WERI-Rb-1 (cell line): ENCODE measurements at places on chromosomes 6 and 20.

DNA sequence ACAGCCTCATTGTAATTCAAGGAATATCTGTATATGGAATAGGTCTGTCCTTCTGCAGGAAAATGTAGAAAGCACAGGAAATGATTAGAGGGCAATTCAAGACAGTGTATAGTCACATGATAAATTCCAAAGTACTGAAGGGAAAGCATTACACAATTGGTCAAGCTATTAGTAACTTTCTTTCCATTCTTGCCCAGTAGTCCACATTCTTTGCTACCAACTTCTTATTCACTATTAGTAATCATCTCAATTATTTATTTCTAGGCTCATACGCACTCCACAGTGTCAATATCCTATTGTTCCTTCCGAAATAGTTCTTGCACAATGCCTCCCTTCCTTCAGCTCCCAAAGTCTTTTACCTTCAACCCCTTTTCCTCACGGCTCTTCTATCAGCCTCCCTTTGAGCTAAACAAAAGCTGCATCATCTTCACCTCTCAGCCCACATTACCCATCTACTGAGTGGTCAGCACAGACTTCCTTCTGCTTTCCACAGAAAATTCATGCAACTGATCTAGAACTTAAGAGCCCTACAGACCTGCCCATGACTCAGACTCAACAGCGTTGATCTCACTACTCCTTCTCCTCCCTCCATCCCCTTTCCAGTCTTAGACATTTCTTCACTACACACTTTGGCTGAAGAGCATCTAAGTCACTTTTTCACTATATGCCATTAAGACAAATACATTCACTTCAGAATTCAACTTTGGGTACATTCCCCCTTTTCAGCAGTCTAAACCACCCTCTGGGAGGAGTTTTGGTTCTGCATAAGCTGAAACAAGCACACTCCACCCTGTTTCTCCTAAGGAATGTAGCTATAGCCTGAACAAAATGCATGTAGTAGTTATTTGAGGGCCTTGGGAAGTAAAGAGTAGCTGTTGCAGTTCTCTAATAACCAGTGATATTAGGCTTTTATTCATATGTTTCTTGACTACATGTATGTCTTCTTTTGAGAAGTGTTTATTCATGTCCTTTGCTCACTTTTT, 157.9 kb downstream of the KIF16B start:
- no peak for DNase-seq

GRCh38 chr6:77424761-77425160, 38.5 kb downstream of the HTR1B start:
- no peak for DNase-seq

DNA sequence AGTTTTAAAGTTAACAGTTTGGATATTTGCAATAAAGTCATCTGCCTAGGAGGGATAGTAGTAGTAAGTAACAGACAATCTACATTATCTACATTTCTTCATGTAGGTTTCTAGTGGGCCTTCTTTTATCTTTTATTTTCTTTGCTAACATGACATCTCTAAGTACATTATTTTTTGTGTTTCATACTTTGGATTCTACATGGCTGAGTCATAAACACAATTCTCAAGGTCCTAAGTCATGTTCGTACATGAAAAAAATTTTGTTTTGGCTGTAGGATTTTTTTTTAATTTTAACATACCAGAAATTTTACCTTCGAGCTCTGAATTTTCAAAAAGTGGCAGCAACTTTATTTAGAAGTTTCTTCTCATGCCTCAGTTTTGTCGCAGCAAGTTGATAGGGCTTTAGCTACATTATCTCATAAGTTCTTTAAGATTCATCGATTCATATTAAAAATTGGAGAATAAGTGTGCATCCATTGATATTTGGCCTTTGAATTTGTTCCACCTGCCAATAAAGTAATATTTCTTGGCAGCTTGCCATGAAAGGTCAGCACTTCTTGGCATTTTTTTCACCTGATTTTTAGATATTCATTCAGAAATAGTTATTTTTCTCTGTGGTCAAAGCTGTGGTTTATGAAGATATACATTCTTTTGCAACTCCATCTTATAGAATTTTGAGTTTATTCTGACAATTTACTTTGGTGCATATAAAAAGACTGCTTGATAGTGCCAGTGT, 146.2 kb downstream of the GRIK2 start:
- DNase-seq: no peak

GRCh38 chr20:46816886-46817638, 77.6 kb upstream of the EYA2 start:
- DNase-seq: no peak

DNA sequence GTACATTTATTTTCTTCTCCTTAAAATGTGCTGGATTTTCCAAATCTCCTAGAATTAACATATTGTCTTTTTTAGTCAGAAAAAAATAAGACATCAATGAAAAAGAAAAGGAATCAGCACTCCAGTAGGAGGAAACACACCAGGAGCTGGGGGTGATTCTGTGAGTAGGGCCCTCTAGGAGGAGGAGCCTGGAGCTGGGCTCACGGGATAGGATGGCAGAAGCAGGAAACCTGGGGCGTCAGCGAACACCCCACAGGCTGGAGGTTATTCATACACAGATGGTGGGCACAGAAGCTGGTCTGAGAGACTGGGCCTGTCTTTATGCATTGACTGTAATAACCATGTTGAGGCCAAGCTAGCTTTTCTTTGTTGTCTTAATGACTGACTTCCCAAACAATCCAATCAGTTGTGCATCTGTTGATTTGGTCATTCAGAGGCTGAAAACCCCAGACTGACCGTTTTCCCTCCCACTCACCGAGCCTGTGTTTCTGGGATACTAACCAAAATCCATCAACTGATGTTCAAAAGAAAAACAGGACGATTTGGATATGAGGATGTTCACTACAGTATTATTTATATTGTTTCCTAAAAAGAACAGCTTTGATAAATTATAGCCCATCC, 53.1 kb downstream of the CPNE5 start:
- no peak for DNase-seq

GRCh38 chr20:8536262-8536618, 404.2 kb downstream of the PLCB1 start:
- DNase-seq: no peak

GRCh38 chr6:24117021-24117420, 9.0 kb upstream of the NRSN1 start:
- no peak for DNase-seq

- no peak for DNase-seq
Measured at GRCh38 chr6:137879885-137880745, 13.1 kb downstream of the TNFAIP3 start.

- DNase-seq: no peak
Measured at GRCh38 chr6:41588111-41588510, 41.9 kb downstream of the FOXP4 start.

DNA sequence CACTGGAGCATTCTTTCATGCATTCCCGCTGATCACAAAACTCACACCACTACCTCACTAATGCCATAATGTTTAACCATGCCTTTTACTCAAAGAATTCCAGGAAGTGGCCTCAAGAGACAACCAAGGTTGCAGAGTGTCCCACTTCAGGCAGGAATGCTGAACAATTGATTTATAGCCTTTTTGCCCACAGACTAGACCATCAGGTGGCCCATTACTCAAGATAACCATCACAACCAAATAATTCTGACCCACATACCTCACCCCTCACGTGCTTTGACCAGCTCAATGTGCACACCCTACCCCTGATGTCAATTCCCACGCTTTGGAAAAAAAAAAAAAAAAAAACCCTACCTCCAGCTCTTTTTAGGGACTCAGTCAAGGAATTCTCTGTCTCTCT, 220.6 kb upstream of the UFL1 start:
- no peak for DNase-seq

DNA sequence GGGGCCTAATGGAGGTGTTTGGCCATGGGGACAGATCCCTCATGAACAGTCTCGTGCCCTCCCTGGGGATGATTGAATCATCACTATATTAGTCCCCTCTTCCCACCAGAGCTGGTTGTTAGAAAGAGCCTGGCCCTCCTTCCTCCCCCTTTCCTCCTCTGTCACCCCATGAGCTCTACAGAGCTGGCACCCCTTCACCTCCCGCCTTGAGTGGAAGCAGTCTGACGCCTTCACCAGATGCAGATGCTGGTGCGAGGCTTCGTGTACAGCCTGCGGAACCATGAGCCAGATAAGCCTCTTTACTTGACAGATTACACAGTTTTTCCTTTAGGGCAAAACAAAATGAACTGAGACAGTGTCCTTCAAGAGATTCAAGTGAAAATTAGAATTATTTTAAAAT, 74.4 kb upstream of the RIPOR2 start:
- peak; percentile 70 for DNase-seq

- no peak for DNase-seq
Measured at GRCh38 chr20:47356220-47356525, 326 bp downstream of the ZMYND8 start.

GRCh38 chr6:139654888-139655782, 280.7 kb upstream of the CITED2 start:
- DNase-seq: no peak

GRCh38 chr6:21953831-21954801, 342.7 kb downstream of the PRL start:
- peak; percentile 91 for DNase-seq
